Kidney epithelial cell (primary cell): ENCODE measurements at places on chromosomes 2 and 18.

GRCh38 chr2:127651381-127651809, 5.4 kb downstream of the GPR17 start:
- no peak for DNase-seq

GRCh38 chr18:1906421-1906820, 664.9 kb downstream of the METTL4 start:
- DNase-seq: no peak

GRCh38 chr2:55907686-55908085, 15.9 kb downstream of the EFEMP1 start:
- no peak for DNase-seq

DNA sequence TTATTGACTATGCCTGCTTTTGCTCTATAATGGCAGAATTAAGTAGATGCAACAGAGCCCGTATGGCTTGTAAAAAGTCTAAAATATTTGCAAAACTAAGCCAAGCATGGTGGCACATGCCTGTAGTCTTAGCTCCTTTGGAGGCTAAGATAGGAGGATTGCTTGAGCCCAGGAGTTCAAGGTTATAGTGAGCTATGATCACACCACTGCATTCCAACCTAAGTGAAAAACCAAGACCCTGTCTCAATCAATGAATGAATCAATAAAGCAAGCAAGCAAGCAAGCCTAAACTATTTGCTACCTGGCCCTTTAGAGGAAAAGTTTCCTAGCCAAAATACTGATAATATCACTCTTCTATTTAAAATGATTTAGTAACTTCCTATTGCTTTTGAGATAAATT, 260.0 kb downstream of the OTX1 start:
- DNase-seq: no peak

- DNase-seq: no peak
These were observed 130.5 kb upstream of the SLC1A4 start for GRCh38 chr2:64858541-64859311.

DNA sequence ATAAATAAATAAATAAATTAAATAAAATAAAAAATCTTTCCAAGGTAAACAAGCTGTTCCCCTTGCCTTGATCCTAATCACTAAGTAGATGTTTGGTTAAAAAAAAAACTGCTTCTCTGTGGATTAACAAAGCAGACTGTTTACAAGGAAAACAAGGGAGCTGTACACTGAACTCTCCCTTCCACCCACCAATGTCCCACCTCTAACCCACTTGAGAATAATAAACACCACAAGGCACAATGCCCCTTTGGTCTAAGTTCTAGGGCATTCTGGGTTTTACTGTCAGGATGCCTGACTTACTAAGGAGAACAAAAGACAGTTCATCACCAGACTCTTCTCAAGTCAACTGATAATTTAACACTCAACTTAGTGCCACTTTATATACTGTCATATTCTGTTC, 83.5 kb downstream of the NCKAP1 start:
- DNase-seq: no peak

- no peak for DNase-seq
These were observed 51.4 kb upstream of the EML6 start for GRCh38 chr2:54671875-54672589.

DNA sequence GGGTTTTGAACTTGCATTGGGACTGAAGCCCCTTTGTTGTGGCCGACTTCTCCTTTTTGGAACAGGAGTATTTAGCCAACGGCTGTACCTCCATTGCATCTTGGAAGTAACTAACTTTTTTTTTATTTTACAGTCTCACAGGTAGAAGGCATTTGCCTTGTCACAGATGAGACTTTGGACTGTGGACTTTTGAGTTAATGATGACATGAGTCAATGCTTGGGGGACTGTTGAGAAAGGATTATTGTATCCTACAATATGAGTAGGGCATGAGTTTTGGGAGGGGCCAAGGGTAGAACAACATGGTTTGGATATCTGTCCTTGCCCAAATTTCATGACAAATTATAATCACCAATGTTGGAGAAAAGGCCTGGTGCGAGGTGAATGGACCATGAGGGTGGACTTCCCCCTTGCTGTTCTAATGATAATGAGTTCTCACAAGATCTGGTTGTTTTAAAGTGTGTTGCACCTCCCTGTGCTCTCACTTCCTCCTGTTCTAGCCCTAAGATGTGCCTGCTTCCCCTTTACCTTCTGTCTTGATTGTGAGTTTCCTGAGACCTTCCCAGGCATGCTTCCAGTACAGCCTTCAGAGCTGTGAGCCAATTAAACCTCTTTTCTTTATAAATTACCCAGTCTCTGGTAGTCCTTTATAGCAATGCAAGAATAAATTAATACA, 1269.4 kb upstream of the CHAC2 start:
- no peak for DNase-seq

- no peak for DNase-seq
These were observed 248.9 kb downstream of the PIEZO2 start for GRCh38 chr18:10900435-10900834.

DNA sequence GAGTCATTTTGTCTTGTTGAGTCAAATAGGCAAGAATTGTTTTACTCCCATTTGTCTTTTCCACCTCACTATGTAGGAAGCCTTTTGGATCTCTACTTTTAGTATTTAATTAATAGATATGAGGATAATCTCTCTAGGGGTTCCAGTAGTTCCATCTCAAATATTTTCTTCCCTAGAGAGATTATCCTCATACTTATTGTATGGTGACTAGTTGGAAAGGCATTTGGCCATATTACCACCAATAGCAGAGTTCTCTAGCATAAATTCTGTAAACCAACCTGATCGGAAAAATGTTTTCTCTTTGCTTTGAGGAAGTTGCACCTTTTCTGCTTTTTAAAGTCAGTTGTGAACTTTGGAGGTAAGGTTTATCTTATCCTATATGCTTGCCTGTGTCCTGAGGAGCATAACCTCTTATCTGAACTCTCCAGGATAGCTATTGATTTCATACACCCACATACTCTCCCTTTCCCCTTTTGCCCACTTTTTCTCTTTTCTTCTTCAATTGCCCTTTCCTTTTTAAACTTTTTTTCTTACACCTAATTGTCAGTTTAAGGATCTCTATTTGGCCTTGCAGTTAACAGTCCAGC, 100.8 kb downstream of the GALNT1 start:
- no peak for DNase-seq

- no peak for DNase-seq
These were observed 59.4 kb downstream of the ADCY3 start for GRCh38 chr2:24860631-24861030.
